ENCODE measurements at places on chromosomes 4 and X.

DNA sequence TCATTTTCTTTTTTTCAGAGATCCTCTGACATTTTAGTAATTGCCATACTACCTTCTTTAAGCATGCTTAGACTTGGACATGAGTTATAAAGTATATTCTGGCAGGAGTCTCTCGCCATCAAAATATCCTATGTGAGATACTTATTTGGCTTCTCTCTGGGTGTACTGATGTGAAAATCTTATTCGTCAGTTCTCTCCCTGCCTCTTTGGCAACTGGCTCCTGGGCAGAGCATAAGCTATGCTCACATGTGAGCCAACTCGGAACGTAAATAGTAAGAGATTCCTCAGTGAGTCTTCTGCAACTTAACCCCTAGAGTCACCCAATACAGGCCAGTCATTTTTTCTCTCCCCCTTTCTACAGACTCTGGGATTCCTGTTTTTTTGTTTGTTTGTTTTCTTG is 91.6 kb downstream of the MAGEB17 start:
- DNase-seq = no peak

GRCh38 chrX:101619364-101619763 is 1.6 kb upstream of the ARMCX6 start:
- peak; percentile 44 for DNase-seq

DNA sequence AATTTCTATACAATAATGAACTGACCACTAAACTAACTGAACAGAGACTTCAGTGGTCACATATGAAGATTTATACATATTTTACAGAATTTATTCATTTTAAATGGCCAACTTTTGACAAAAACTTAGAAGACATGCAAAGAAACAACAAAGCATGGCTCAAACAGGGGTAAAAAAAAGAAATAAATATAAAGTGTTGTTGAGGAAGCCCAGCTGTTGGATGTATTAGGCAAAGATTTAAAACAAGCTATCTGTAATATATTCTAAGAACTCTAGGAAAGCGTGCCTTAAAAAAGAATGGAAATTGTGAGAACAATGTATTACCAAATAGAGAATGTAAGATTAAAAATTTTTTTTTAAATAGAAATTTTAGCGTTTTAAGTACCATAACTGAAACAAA is 210.9 kb upstream of the HTR2C start:
- no peak for DNase-seq

DNA sequence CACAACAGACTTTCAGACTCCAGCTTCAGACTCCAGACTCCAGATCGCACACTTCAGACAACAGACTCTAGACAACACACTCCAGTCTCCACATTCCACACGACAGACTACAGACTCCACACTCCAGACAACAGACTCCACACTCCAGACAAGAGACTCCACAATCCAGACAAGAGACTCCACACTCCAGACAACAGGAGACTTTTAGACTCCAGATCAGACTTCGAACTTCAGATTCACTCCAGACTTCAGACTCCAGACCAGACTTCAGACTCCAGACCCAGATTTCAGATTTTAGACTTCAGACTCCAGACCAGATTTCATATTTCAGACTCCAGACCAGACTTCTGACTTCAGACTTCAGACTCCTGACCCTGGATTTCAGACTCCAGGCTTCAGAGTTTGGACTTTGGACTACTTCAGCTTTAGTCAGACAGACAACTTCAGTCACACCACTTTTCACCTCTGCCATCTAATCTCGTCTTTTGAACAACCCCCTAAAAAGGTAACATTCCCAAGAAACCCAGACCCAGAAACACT is 29.0 kb upstream of the TLR2 start:
- DNase-seq = no peak

DNA sequence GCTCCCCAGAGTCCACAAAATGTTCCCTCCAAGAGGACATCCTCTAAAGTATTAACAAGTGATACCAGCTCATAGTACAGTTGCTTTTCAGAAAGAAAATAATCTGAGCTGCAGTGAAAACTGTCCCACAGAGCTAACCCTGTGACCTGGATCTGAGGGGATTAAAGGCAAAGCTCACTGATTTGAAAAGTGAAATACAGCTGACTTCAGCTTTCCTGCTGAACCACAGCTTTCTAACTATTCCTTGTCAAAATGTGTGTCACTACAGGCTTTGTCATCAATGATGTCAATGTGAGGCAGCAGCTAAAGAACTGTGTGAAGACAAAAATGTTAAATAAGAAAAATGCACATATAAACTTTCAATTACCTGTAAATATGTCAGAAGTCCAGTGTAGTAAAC is 36.9 kb downstream of the DCHS2 start:
- DNase-seq = no peak

DNA sequence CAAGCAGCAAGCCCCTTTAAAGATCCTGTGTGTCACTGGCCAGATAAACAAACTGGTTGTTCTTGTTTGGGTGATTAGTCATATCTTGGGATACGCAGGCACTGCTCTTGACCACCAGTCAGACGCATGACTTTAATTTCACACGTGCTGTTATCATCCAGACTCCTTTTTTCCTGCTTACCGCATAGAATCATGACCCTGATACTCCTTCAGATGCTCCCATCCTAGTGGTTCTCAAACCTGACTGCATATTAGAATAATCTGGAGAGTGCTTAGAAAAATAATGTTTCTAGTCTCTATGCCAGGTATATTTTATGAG is 78.8 kb downstream of the CLDN22 start:
- DNase-seq = peak; percentile 15

DNA sequence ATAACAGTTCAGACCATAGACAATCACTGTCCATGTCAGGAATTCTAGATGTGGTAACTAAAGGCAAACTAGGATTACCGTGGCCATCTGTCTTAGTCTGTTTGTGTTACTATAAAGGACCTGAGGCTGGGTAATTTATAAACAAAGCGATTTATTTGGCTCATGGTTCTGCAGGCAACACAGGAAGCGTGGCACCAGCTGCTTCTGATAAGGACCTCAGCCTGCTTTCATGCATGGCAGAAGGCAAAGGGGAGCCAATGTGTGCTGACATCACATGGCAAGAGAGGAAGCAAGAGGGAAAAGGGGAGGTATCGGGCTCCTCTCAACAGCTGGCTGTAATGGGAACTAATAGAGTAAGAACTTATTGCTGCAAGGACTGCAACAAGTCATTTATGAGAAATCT is 376.7 kb downstream of the GPM6A start:
- no peak for DNase-seq

Measured in K562 (cell line).